ENCODE measurements at places on chromosomes 1 and 21.

GRCh38 chr1:114113411-114114184, 40.1 kb downstream of the SYT6 start:
- no peak for DNase-seq

DNA sequence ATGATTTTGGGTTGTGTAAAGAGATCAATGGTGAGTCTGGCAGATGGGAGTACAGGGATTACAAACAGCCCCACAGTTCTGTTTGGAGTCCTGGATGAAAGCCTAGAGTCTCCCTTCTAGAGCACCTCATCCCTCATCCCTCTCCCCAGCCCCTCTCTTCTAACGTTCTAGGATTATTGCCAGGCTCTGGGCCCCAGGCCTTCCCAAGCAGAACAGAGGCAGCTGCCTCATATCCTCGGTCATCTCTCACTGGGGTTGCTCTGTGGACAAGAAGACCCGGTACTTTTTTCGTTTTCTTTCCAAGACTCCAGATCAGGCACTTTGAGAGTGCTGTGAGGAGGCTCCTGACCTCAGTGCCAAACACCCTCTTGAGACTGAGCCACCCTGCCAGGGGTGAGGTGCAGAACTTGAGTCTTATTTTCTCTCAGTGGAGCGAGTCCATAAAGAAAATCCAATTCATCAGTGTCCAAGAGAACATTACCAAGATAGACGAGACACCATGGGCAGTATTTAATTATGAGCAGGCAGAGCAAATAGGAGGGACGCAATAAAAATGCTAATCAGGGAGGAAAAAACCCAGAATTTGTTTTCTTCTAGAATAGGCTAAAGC, 17.1 kb upstream of the KCND3 start:
- no peak for DNase-seq

DNA sequence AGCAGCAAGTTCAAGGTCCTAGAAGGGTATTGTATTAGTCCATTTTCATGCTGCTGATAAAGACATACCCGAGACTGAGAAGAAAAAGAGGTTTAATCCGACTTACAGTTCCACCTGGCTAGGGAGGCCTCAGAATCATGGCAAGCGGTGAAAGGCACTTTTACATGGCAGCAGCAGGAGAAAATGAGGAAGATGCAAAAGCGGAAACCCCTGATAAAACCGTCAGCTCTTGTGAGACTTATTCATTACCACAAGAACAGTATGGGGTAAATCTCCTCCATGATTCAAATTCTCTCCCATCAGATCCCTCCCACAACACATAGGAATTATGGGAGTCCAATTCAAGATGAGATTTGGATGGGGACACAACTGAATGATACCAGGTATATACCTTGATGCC, 409.5 kb downstream of the NTNG1 start:
- no peak for DNase-seq

DNA sequence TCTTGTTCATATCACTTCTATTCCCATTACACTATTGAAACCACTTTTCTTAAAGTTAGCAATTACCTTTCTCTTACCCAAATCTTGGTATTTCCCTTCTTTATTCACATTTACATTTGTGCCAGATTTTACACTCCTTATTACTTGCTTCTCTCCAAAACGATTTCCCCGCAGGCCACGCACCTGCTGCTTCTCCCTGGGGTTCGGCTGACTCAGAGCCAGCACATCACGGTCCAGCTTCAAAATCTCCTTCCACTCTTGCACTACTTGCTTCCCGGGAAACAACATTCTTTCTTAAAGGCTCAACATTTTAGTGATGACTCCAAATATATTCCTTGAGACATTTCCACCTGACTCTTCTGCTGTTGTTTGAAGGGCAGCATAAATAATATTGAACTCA, 20.7 kb downstream of the LHX9 start:
- DNase-seq, result no peak

DNA sequence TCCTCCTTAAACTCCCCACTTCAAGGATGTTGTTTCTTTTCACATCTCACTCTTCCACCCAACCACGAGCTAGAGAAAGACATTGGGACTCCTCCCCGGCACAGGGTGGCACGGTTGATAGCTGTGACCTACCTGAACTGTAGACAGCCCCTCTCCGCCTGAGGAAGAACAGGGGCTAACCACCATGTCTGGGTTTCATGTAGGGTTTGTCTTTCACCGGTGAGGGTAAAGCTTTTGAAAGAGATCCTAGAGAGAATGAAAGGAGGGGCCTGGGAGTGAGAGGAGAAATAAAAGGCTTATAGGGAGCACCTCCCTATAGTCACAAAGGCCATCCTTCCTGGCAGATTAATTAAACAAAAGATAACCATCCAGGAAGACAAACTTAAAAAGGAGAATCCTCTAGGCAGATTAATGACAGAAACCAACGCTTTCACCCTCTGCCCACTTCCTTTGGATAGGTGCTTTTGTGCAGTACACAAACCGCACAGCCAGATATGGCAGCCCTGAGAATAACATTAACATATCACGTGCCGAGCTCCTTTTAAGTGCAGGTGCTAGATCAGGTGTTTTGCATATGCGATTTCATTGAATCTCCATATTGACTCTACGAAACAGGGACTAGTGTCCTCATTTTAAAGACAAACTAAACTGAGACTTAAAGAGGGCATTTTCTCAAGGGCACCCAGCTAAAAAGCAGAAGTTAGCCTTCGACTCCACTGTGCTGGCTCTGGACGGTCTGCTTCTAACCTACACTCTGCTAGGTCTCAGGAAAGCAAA, 178.1 kb upstream of the RUNX1 start:
- DNase-seq, result no peak

DNA sequence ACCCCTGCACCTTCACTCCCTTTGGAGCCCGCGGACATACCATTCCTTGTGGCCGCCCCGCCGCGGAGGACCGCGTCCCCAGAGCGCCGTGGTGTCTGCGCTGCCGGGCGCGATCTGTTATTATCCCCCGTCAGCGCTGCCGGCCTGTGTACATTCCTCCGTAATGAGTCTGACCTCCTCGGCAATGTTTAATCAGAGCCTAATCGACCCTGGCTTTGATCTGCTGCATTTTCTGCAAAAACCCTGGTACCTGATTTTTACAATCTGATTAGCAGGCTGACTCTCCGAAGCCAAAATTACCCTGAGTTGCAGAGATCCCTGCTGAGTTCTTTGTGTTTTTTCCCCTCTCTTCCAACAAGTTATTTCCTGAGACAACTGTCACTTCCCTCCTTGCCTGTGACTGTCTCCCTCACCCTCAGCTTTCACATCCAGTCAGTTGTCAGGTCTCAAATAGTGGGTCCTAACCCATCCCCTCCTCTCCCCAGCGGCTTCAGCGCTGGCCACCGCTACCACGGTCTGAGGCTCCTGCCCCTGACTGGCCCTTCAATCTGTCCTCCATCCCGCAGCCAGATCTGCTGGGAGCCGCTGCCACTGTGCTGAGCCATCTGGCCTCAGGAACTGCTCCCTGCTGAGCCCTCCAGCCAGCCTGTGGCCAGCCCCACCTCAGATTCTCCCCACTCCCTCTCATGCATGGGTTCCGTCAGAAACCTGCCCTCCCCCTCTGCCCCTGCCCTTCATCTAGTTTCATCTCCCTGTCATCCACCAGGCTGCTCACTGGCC, 53.5 kb downstream of the GLIS1 start:
- DNase-seq, result no peak

- no peak for DNase-seq
Observed at GRCh38 chr1:53195246-53196016, 1.2 kb upstream of the CPT2 start.

All from cortex of kidney (tissue), 1 donor.